ENCODE measurements at places on chromosomes 6 and 20. TPM values are rescaled to one million over a fixed set of nuclear protein-coding genes. Genes with fewer than 3 reads are reported as not detected.

DNA sequence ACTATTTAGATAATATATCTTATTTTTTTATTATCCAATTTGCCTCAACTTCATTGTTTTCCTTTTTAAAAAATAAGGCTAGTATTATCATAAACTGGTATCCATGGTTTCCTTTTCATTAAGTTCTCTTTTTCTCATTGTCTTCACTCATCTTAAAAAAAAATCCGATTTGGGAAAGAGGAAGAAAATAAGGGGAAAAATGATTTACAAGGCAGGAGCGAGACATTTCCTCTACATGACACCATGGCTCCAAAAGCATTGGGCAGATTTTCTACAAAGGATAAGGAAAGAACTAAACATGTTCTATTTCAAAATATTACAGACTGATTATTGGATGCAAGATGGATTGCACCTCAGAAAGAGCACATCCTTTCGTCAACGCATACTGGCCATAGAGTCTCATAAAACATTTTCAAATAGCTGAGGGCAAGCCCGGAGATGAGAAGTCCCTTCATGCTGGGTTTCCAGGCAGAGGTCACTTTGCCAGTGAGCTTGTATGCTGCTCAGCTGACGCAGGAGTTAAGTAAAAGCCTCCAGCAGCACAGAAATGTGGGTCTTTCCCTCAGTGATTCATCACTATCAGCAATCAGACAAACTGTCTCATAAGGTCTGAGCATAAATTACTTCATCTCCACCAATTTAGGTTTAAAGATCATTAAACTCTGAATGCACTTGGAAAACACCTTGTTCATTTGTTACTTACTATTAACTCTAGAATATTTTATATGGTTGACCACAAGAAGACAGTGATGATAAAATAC lies 129.0 kb upstream of the TNFAIP3 start:
- DNase-seq: peak; percentile 8

DNA sequence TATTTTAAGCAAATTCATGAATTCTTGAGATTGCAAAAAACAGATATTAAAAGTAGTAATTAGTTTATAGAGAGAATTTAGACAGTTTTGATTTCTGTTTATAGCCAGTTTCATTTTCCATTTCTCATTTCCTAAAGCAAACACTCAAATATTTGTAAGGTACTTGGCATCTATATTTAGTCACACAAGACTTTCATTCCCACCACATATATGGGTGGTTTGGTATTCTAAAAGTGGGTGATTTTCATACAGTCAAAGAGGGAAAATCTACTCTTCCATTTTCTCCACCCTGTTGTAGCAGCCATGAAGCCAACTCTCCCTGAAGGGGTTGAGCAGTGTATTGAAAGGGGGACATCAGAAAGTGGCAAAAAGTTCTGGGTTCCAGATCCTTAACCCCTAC lies 181.1 kb upstream of the SUPT3H start:
- DNase-seq: no peak

Gene NDUFAF4
- polyA plus RNA-seq: 19.2 TPM

DNA sequence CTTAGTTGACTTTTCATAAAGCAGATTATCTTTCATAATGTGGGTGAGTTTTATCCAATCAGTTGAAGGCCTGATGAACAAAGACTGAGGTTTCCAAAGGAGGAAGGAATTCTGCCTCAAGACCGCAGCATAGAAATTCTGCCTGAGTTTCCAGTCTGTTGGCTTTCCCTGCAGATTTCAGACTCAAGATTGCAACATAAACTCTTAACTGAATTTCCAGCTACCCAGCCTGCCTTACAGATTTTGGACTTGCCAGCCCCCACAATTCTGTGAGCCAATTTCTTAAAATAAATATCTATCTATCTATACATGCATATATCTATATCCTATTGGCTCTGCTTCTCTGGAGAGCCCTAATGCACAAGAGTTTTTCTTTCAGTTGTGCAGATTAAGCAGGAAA lies 57.3 kb upstream of the SMLR1 start:
- no peak for DNase-seq

DNA sequence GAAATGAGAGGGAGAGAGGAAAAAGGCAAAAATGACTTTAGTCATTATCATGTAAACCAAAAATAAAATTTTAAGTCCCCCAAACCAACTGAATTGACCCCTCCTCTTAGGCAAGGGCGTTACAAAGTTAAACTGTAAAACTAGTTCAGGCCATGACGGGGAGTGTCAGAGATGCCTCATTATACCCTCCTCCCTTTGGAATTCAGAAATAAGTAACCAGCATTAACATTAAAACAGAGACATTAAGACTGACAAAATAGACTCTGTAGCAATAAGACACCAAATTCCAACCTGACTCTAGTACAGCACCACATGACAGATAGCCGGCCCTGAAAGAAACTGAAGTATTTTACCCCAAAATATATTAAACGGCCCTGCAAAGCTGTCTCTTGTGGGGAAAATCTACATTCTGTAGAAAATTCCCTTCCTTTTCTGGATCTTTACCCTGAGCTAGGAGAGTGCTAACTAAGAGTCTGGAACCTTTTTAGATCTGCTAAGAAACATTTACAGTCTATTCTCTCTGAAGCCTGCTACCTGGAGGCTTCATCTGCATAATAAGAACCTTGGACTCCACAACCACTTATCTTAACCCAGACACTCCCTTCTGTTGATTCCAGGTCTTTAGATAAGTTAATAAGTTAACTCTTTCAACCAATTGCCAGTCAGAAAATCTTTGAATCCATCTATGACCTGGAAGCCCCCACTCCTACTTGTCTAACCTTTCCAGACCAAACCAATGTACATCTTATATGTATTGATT lies 150.7 kb downstream of the PKHD1 start:
- DNase-seq: no peak

DNA sequence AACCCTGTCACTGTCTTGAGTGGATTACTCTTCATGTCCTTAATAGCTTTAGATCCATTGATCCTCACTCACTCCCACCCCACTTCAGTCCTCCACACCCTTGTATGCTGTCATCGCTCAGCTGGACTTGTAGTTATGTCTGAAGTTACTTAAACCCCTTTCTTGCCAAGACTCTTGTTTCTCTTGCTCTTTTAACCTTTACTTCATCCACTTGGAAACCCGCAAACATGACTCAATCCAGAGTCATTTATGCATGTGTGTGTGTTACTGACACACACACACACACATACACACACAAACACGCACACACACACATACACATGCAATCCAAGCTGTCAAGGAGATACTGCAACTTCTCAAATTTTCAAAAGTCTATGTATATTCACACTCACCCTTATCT lies 341.8 kb downstream of the SYNE1 start:
- DNase-seq: no peak

Gene C20orf144
- polyA plus RNA-seq: 0.14 TPM

All from brain (organoid and tissue), 16 donors.